ENCODE measurements at places on chromosomes 3 and 15.

DNA sequence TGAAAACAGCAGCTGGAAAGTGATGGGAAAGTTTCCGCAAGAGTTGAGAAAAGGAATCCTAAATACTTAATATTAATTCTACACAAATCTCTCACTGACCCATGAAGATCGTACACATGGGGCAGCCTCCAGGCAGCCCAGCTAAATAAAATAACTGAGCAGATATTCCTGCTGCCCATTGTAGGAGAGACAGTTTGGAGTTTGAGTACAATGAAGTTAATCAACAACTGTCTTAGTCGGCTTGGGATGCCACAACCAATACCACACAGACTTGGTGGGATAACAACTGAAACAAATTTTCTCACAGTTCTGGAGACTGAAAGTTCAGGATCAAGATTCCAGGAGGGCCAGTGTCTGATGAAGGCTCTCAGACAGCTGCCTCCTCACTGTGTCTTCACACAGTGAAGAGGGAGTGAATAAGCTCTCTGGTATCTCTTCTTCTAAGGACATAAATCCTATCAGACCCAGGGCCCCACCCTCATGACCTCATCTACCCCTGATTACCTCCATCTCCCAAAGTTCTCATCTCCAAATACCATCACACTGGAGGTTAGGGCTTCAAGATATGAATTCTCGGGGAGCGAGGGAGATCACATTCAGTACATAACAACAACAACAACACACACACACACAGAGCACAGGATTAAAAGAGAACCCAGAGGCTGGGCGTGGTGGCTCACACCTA is 9.7 kb downstream of the TRPM7 start:
- no peak for DNase-seq

- DNase-seq, result no peak
These were observed 101.2 kb downstream of the NFKBIZ start for GRCh38 chr3:101950510-101950909.

DNA sequence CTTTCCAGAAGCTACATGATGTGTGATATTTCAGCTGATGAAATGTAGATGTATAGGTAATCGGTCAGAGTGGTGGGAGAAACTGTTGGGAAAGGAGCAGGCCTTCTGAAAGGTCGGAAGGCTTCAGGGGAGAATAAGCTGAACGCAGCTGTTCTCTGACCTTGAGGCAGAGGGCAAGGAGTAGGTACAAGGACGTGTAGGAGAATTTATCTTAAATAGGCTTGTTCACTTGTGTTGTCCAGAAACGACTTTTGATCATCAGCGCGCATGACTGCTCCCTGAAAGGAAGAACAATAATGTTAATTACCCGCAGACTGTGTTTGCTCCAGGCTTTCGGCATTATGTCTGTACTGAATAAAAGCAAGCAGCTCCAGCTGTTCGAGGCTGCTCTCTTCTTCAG is 39.6 kb downstream of the GPR160 start:
- no peak for DNase-seq

GRCh38 chr3:116129187-116129946 is 315.9 kb downstream of the LSAMP start:
- no peak for DNase-seq

- DNase-seq, result no peak
These were observed 306.5 kb downstream of the RBMS3 start for GRCh38 chr3:29587340-29587739.

DNA sequence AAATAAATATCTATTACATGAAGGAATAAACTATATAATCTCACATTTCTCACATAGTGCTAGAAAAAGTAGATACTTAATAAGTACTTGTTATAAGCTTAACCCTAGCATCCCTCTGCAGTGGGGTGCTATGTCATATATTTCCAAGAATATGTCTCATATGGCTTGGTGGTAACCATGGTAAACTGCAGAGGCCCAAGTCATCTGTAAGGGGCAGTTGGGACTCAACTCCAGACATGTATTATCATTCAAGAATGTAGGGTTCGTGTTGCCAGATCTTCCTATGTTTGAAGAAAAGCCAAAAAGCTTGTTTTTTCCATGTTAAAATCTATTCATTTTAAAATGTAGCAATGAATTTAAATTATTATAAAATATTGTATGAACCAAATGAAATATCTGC is 46.2 kb downstream of the ZNF385D start:
- DNase-seq, result no peak

DNA sequence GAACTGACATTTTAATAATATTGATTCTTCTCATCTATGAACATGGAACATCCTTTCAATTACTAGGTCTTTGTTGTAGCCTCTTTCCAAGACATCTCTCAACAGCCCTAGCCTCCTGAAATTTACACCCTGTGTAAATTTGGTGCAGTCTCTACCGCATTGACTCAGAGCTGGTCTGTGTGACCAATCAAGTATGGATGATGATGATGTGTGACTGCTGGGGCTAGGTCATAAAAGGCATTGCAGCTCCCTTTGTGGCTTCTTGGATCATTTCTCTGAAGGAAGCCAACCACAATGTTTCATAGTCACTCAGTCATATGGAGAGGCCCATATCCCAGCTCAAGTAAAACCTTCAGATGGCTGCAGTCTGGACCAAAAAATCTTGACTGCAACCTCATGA is 62.1 kb upstream of the FAM3D start:
- no peak for DNase-seq

DNA sequence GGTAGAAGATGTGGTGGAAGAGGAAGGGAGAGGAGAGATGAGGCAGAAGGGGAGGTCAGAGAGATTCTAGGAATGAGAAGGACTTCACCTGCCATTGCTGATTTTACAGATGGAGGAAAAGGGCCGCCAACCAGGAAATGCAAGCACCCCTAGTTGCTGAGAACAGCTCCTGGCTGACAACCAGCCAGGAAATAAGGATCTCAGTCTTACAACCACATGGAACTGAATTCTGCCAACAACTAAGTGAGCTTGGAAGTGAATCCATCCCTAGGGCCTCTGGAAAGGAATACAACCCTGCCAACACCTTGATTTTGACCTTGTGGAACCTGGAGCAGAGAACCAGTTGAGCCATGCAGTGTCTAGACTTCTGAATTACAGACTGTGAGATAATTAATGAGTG is 86.6 kb downstream of the EDEM1 start:
- no peak for DNase-seq

DNA sequence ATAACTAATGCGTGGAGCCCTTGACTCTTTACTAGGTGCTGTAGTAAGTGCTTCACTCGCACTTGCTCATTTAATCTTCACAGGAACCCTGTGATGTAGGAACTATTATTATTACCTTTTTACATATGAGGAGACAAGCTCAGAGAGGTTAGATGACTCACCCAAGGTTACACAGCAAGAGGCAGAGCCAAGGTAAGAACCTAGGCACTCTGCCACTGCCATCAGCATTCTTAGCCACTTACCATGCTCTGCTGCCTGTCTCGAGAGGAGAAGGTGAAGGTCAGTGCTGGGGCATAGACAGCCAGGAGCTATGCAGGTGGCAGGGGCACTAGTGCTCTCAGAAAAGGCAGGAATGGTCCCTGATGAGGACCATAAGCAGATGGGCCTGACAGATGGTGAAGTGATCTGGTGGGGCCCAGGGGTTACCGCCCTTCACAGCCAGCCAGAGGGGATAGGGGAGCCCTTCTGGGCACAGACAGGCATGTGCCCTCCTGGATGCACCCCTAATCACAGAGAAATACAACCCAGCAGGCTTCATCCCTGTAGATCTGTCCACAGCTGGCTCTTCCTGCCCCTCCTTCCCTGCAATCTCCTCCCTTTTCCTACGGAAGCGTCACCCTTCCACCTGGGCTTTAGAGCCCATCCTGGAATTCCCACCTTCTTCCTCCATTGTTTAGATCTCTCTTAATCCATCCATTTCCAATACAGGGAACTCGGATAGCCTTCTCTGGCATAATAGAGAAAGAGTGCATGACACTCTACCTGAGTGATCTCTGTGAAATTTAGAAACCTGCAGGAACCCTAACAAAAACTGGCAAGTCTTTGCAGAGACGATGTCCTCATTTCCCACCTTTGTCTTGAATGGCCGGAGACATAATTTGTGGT is 26.9 kb downstream of the ABTB1 start:
- no peak for DNase-seq

DNA sequence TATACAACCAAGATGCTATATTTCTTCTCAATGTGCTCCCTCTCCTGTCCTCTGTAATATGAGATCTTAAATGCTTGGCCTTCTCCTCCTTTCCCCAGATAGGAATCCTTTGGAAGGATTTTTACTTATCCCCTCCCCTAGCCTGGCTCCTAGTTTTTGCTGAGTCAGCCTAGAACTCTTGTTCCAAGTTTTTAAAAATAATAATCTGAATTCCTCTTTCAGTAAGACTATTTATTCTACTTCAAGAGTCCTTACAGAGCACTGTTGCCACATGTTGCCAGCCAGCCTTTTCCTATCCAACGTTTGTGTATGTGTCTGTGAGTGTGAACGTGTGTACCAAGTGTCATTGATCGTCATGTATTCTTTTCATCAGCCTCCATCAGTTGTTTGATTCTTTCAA is 11.0 kb upstream of the KCNMB2 start:
- DNase-seq, result no peak

- DNase-seq, result no peak
These were observed 58.0 kb upstream of the FOXB1 start for GRCh38 chr15:59946084-59946483.

DNA sequence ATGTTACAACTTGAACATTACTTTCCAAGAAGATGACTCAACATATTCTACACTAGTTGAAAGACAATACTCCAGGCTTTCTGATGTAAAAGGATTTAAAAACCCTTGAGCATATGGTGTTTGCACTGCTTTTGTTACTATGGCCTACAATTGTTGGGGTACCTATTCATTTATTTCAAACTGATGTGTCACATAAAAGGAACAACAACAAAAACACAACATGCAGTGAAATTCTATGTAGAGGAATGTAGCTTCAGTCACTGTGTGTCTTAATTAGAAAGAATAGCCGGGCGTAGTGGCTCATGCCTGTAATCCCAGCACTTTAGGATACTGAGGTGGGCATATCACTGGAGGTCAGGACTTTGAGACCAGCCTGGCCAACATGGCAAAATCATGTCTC is 1.6 kb downstream of the SPATA16 start:
- no peak for DNase-seq

GRCh38 chr3:136093771-136094170 is 102.4 kb downstream of the MSL2 start:
- DNase-seq, result no peak

Measured in activated CD8-positive, alpha-beta memory T cell treated with anti-CD3 and anti-CD28 coated beads for 48 hours (primary cell).